CD4-positive, CD25-positive, alpha-beta regulatory T cell (primary cell): ENCODE measurements at places on chromosomes 1 and 21.

DNA sequence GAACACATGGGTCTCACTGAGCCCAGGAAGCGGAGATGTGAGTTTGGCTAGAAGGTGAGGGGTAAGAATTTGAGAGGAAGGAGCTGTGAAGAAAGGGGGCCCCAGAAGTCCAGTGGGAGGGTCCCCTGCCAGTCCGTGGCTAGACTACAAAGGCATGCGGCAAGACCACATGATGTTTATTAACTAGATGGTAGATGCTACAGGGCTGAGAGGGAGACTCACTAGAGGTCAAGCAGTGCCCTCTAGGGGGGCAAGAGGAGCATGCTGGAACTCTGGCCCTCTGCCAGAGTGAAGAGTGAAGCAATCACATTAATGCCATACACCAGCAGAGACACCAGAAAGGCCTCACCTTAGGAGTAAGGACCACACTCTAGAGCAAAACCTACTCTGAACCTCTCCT lies 12.2 kb downstream of the KIAA0319L start:
- peaks cover 12% of the 10 kb centered on the region for H3K4me1 ChIP-seq
- H3K27ac ChIP-seq = no peak overlapping the region

DNA sequence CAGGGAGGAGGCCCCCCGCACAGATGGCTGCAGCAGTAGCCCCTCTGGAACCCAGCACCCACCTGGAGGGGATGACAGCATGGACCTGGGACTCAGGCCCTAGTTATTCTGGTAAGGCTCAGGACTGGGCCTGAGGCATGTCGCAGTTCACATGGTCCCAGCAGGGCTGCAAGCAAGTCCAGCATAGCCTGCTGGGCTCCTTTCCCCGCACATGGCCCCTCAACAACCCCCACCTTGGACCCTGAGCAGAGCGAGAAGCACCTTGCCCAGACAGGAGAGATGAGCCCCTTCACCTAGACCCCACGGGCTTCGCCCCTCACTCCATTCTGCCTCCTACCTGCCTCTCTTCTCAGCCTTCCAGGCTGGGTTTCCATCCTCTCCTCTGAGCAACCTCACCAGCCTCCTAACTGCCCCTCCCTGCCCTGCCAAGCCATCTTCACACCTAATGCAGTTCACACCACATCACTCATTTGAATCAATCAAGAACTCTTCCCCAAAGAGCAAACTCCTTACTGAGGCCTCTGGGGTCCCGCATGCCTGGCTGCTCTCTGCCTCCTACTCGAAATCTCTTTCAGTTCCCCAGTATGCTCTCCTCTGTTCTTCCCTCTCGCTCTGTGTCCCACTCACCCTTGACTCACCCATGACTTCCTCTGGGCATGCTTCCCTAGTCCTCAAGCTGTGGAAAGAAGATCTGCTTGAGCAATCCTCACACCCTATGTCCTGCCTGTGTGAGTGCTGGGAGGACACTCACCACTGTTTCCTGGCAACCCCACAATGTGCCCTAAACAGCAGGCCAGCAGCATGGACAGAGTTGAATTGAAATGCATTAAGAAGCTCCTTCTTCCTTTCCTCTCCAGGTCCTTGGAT lies 9.4 kb upstream of the THEMIS2 start:
- no peaks in the 10 kb centered on the region for H3K27me3 ChIP-seq
- H3K4me3 ChIP-seq = no peak overlapping the region
- H3K36me3 ChIP-seq = no peaks in the 10 kb centered on the region
- DNase-seq = no peak

- H3K4me1 ChIP-seq = no peaks in the 10 kb centered on the region
- H3K4me3 ChIP-seq = no peak overlapping the region
- no peak for DNase-seq
- no peaks in the 10 kb centered on the region for H3K36me3 ChIP-seq
- peaks cover 5% of the 10 kb centered on the region for H3K27me3 ChIP-seq
- H3K27ac ChIP-seq = no peak overlapping the region
These were observed 34.4 kb upstream of the MAB21L3 start for GRCh38 chr1:116076831-116077230.

DNA sequence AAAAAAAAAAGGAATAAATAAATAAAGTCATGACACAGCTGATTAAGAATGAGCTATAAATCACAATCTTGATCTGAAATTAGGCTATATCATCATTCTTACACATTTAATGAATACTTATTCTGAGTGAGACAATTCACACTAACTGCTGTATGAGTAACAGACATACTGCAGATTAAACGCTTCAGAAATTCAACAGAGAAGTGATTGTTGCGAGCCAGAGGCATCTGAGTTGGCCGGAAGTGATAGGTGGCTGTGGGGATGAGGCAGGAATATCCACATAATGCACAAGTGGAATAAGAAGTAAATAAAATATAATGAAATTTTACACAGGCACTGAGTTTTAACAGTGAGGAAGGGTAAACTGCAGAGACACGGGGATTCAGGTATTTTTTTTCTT lies 142.4 kb downstream of the APP start:
- DNase-seq = no peak
- no peak overlapping the region for H3K27ac ChIP-seq
- H3K36me3 ChIP-seq = no peaks in the 10 kb centered on the region
- H3K4me1 ChIP-seq = no peaks in the 10 kb centered on the region
- H3K27me3 ChIP-seq = no peaks in the 10 kb centered on the region

GRCh38 chr21:45906859-45907258 lies 74.7 kb upstream of the COL6A1 start:
- H3K36me3 ChIP-seq = no peaks in the 10 kb centered on the region
- DNase-seq = no peak
- no peaks in the 10 kb centered on the region for H3K4me1 ChIP-seq

DNA sequence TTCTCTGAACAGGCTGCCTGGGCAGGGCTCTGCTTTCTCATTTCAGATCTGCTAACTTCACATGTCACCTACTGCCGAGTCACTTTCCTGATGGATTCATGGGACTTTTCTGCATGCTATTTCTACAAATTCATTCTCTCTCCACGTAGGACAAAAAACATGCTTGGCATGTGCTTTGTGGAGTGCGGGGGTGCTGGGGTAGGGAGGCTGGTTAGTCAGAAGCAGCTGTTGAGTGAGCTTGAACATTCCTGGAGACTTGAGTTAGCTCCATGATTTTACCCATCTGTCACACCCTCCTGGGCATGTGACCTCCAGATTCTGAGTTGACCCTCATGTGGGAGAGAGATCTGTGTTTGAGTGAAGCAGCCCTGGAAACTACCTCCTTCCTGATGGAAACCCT lies 71.4 kb downstream of the UCK2 start:
- DNase-seq = no peak
- H3K36me3 ChIP-seq = peaks cover 4% of the 10 kb centered on the region
- no peak overlapping the region for H3K27ac ChIP-seq
- no peak overlapping the region for H3K4me3 ChIP-seq

DNA sequence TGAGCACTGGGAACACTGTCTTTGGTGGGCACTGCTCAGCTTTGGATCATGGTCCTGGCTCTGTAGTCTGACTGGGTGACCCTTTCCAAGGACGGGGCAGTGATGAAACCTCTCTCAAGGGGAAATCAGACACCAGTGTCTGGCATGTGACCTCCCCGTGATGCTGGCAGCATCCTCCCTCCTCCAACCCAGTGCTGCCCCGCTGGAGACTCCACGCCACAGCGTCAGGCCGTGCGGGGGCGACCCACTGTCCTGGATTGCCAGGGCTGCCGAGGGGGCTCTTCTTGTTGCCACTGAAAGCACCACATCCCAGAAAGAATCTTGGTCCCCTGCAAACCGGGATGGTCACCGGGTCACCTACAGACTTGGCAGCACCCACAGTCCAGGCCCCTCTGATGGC lies 146.4 kb upstream of the ARHGEF16 start:
- H3K36me3 ChIP-seq = no peaks in the 10 kb centered on the region
- no peaks in the 10 kb centered on the region for H3K27me3 ChIP-seq
- no peaks in the 10 kb centered on the region for H3K4me1 ChIP-seq
- no peak overlapping the region for H3K4me3 ChIP-seq
- no peak overlapping the region for H3K27ac ChIP-seq
